Fibroblast of skin of back (primary cell): ENCODE measurements at places on chromosomes 13 and 19.

DNA sequence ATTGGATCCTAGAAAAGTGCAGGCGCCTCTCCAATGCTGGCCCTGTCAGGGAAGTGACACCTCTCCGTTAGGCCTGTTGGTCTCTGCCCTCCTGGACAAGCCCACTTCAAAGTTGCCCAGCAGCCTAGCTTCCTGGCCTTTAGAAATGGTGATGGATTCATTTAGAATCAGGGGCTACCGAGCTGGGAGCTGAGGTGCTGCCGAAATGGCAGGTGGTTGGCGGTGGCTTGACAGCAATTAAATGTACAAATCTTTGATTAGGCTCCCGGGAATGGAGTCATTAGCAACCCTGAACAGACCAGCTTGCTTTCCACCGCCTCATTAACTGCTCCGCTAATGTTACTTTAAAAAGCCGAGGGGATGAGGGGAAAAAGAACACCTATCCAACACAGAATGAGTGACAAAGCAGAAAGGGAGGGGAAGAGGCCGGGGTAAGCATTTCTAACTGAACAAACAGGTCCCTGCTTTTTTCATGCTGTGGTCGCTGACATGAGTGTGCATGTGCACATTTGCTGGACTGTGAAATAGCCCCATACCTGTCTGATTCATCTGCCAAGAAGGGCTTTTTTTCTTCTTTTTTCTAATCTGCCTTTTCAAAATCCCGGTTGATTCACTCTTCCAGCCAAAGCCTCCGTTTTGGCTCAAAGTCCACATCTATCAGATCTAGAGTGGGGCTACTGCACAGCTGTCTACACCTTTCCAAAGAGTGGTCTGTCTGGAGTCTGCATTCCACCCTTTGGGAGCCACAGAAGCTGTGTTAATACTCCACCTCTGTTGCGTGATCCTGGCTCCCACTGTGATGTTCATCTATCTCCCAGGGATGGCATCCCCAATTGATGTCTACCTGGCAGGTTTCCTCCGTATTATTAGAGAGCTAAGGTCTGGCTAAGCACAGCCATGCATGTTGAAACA is 431.9 kb downstream of the COG6 start:
- DNase-seq, result no peak

DNA sequence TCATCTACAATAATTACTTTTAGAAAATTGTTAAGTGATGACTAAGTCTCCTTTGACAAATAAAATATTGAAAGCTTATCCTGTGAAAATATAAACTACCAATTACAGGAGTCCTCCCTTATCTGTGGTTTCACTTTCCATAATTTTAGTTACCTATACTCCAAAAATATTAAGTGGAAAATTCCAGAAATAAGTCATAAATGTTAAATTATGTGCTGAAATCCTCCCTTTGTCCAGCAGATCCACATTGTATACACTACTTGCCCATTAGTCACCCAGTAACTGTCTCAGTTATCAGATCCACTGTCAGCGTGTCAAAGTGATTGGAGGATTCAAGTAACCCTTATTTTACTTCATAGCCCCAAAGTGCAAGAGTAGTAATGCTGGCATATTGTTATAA is 98.1 kb downstream of the SERP2 start:
- peak; percentile 76 for DNase-seq

DNA sequence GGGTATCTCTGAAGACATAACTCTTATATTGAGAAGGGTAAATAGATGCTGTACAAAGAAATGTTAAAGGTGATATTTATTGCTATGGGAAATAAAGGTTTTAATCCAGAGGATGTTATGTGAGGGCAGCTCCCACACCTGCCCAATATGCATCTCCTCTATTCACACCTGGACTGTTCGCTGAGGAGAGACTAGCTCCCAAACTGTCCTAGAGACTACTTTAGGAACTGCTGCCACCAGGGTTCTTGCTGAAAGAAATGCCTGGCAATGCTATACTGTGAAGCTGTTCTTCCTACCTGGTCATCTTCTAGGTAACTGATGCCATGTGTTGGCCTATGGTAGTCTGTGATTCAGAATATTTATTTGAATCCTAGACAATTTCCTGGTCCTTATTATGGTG is 1421.5 kb upstream of the SPRY2 start:
- DNase-seq, result no peak

DNA sequence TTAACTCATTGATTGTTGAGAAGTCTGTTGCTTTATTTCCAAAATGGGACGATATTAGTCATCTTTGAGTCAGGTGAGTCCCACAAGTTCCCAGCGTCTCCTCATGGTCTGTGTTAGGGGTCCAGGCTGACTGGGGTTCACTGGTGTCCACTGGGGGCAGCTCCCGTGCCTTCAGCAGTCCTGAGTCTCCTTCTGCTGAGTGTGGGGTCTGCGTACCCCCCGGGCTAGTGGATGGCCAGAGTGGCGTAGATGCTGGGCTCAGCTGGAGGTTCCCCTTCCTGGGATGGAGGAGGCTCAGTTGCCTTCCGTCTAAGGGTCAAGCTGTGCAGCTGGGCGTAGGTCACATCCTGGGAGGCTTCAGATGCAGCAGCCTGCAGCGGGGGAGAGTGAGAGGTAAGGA is 5.9 kb downstream of the LILRB3 start:
- DNase-seq, result no peak

DNA sequence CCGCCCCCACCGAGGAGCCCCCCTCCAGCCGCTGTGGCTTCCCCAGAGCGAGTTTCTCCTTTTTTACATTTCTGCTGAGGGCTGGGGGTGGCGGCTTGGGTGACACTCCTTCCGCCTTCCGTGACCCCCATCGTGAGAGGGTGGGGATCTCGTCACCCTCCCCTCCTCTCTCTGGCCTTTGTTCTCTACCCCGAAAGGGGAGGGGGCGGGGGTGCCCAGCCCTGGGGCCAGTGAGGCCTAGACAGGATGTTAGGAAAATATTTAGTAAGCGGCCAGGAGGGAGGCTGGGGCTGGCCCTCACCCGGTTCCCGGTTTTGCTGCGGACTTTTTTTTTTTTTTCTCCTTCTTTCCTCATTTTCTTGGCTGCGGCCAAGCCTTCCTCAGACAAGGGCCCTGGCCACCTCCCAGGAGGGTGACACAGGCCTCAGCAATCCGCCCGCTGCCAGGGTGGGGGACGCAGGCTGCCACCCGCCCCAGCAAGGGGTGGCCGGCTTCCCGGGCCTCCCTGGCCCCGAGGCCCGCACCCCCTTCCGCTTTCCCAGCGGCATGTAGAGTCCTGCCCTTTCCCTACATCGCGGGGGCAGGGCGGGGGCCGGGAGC is 3.9 kb downstream of the MIDN start:
- peak; percentile 98 for DNase-seq
